Endodermal cell (in vitro differentiated cells): ENCODE measurements at places on chromosomes 6 and 20.
A peak's percentile ranks its signal among the peaks of the same experiment; 100 is the strongest.

GRCh38 chr6:13653296-13653695 is 38.2 kb downstream of the NOL7 start:
- H3K4me1 ChIP-seq: no peaks in the 10 kb centered on the region
- no peak overlapping the region for H3K27ac ChIP-seq
- DNase-seq: no peak
- H3K36me3 ChIP-seq: peaks cover 42% of the 10 kb centered on the region

DNA sequence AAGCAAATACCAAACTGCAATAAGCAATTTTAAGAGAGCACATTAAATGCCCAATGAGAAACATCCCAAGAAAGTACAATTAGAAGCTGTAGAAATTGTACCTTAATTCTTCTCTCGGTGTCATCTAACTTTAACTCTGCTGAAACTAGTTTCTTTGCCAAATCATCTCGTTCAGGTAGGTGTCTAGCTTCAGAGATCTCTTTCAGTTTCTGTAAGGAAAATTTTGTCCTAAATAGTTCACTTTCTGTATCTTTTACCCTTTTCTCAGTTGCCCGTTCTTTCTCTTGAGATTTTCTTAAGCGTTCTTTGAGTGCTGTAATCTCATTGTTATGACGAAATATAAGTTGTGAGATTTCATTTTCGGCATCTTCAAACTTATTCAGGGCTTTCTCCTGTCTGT is 24.1 kb downstream of the LCA5 start:
- no peak overlapping the region for H3K4me3 ChIP-seq
- DNase-seq: no peak
- H3K36me3 ChIP-seq: peaks cover 15% of the 10 kb centered on the region
- no peak overlapping the region for H3K27ac ChIP-seq
- H3K27me3 ChIP-seq: no peaks in the 10 kb centered on the region

- DNase-seq: no peak
- no peaks in the 10 kb centered on the region for H3K27me3 ChIP-seq
- H3K36me3 ChIP-seq: no peaks in the 10 kb centered on the region
- H3K4me3 ChIP-seq: no peak overlapping the region
Measured at GRCh38 chr6:127076466-127076865, 42.0 kb upstream of the RSPO3 start.

- no peaks in the 10 kb centered on the region for H3K4me1 ChIP-seq
- no peak overlapping the region for H3K27ac ChIP-seq
- H3K27me3 ChIP-seq: peaks cover 6% of the 10 kb centered on the region
Measured at GRCh38 chr6:71346334-71346694, 57.7 kb downstream of the OGFRL1 start.

GRCh38 chr6:137217801-137218472 is 1.2 kb downstream of the IFNGR1 start:
- no peaks in the 10 kb centered on the region for H3K27me3 ChIP-seq
- H3K27ac ChIP-seq: no peak overlapping the region
- peaks cover 10% of the 10 kb centered on the region for H3K36me3 ChIP-seq
- H3K4me1 ChIP-seq: no peaks in the 10 kb centered on the region
- H3K4me3 ChIP-seq: peak overlapping the region; percentile 98
- no peak for DNase-seq

DNA sequence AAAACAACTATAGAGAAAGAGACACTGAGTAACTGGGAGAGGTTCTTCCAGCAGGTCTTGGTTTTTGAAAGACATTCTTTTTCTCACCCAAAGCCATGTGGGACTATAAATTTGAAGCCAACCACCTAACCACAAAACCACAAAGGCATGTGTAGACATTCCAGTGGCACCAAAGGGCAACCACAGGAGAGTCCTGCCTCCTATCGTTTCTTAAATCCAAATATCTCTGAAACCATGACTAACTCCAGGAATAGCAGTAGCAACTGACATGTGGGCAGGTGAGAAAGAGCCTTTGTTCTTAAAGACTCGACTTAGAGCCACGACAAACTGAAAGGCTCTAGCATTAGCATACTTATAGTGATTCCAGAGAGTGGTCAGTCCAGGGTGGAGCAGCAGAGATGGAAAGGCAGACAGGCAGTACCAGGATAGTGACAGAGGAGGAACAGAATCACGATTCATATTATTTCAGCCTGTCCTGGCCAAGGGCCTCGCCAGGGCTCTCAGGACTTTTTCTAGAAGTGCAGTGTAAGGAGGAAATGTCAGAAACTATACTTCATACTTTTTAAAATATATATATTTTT is 9.4 kb upstream of the COL9A1 start:
- DNase-seq: no peak
- H3K4me3 ChIP-seq: no peak overlapping the region
- H3K27ac ChIP-seq: no peak overlapping the region
- peaks cover 3% of the 10 kb centered on the region for H3K4me1 ChIP-seq
- H3K27me3 ChIP-seq: no peaks in the 10 kb centered on the region

DNA sequence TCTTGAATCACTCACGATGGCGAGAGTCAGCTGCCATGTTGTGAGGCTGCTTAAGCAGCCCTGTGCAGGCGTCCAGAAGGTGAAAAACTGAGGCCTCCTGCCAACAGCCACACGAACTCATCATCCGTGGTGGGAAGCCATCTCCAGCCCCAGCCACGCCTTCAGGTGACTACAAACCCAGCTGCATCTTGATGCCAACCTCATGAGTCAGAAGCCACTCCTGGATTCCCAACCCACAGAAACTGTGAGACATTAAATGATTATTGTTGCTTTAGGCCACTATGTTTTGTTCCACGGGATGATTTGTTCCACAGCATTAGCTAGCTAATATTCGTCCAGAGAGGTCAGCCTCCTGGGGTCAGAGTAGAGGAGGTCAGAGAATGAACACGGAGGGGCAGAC is 80.5 kb downstream of the SNX5 start:
- no peak overlapping the region for H3K4me3 ChIP-seq
- no peak overlapping the region for H3K27ac ChIP-seq
- no peaks in the 10 kb centered on the region for H3K27me3 ChIP-seq
- DNase-seq: no peak
- H3K36me3 ChIP-seq: no peaks in the 10 kb centered on the region
- H3K4me1 ChIP-seq: no peaks in the 10 kb centered on the region

GRCh38 chr20:57918551-57918950 is 208.7 kb upstream of the PMEPA1 start:
- H3K27me3 ChIP-seq: no peaks in the 10 kb centered on the region
- DNase-seq: no peak
- H3K27ac ChIP-seq: no peak overlapping the region
- H3K4me1 ChIP-seq: no peaks in the 10 kb centered on the region
- no peaks in the 10 kb centered on the region for H3K36me3 ChIP-seq

GRCh38 chr6:124682751-124683150 is 279.5 kb upstream of the RNF217 start:
- no peak overlapping the region for H3K27ac ChIP-seq
- H3K27me3 ChIP-seq: no peaks in the 10 kb centered on the region
- H3K4me1 ChIP-seq: no peaks in the 10 kb centered on the region
- no peak overlapping the region for H3K4me3 ChIP-seq

DNA sequence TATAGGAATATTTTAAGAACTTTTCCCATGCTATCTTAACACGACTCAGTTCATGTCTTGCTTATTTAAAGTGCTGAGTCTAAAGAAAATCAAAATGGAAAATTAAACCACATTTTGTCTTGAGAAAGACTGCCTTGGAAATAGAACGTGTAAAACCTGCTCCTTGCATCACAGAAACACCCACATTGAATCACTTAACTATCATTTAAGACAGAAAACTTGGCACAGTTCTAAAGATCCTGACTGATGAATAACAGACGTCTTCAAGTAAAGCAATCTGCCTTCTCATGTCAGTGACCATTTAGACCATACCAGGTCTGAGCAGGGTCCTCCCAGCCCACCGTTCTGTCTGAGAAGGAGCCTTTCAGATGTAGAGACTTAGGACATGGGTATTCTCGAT is 7.4 kb downstream of the PERP start:
- no peak for DNase-seq
- H3K4me3 ChIP-seq: no peak overlapping the region
- peaks cover 74% of the 10 kb centered on the region for H3K36me3 ChIP-seq
- no peak overlapping the region for H3K27ac ChIP-seq
- no peaks in the 10 kb centered on the region for H3K27me3 ChIP-seq
- H3K4me1 ChIP-seq: no peaks in the 10 kb centered on the region

- H3K27me3 ChIP-seq: no peaks in the 10 kb centered on the region
- H3K27ac ChIP-seq: no peak overlapping the region
- no peak for DNase-seq
- H3K4me1 ChIP-seq: no peaks in the 10 kb centered on the region
Measured at GRCh38 chr20:53044296-53044695, 72.1 kb downstream of the TSHZ2 start.

DNA sequence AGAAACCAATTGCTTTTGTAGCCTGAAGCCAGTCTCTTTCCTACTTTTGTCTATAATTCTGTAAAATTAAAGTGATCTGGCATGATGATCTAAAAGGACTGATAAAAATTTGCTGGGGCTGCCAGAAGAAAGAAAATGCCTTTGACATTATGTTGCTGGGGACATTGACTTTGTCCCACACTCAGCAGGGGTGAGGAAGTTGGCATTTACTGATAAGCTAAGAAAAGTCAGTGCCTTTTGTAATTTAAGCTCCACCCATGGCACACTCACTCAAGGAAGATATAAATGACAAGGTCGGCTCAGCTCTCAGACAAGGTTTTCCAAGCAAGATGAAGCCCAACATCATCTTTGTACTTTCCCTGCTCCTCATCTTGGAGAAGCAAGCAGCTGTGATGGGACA is at the start of gene SEMG1:
Gene SEMG1 (plus strand): TSS at position 309 of the 400 bp plus-strand sequence. CDS start 21 bp downstream, at position 330.
- H3K4me3 ChIP-seq: no peak within 1 kb of the TSS
- no peaks in the 10 kb centered on the region for H3K27me3 ChIP-seq
- DNase-seq: no peak
- H3K36me3 ChIP-seq: no peaks in the 10 kb centered on the region
- peaks cover 2% of the 10 kb centered on the region for H3K4me1 ChIP-seq
- H3K27ac ChIP-seq: no peak within 1 kb of the TSS

DNA sequence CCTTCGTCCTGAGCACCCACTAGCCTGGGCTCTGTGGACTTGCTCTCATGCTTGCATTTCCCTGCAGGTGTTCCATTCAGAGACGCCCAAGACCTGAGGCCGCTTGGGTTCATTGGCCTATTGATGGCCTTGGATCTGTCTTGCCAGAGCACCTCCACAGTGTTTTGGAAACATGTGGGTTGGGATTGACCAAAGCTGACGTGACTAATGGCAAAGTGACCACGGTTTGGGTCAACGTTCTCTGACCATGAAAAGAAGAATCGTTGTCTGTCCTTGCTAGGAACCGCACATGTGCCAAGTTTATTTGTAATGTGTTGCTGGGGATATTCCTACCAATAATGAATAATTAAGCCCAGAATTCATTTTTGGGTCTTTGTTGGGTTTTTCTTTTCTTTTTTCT is 29.8 kb upstream of the BMP6 start:
- no peak overlapping the region for H3K4me3 ChIP-seq
- no peak overlapping the region for H3K27ac ChIP-seq
- H3K27me3 ChIP-seq: no peaks in the 10 kb centered on the region
- no peaks in the 10 kb centered on the region for H3K36me3 ChIP-seq

DNA sequence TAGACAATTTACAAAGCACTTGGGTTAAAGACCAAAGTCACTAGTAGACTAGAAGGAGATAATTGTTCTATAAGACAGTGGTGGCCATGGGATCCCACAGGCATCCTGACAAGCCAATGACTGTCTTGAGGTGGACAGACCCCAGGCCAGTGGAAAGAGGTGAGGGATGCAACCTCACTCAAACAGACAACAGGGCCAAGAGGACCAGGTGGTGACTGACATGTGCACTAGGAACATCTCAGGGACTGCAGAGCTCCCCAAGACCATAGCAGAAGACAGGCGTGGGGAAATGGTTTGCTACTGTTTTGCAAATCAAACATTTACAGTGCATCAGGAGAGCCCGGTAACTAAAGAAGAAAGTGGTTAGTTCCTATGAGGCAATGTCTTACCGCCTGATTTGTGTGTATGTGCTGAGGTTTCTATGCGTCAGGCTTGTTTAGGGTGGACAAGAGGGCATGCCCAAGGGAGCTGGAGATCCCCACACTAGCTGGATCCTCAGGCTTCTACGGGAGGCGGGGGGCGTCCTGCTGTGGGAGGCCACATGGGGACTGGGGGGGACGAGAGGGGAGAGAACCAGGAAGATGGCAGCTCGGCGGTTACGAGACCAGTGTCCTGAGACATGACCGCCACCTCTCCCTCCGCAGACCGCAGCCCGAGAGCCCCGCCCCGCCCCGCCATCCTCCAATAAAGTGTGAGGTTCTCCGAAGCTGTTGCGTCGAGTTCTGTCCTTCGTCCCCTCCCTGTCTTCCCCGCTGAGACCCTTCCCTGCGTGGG is 623 bp upstream of the MRPS26 start:
- peak overlapping the region; percentile 95 for H3K4me3 ChIP-seq
- DNase-seq: no peak
- H3K27me3 ChIP-seq: no peaks in the 10 kb centered on the region
- H3K4me1 ChIP-seq: peaks cover 3% of the 10 kb centered on the region
- H3K27ac ChIP-seq: no peak overlapping the region
- peaks cover 32% of the 10 kb centered on the region for H3K36me3 ChIP-seq

GRCh38 chr6:18118330-18118729 is 4.1 kb downstream of the NHLRC1 start:
- no peak overlapping the region for H3K27ac ChIP-seq
- no peaks in the 10 kb centered on the region for H3K36me3 ChIP-seq
- DNase-seq: no peak
- peaks cover 9% of the 10 kb centered on the region for H3K27me3 ChIP-seq
- no peak overlapping the region for H3K4me3 ChIP-seq

GRCh38 chr20:51326201-51326819 is 216.2 kb downstream of the NFATC2 start:
- no peaks in the 10 kb centered on the region for H3K36me3 ChIP-seq
- H3K4me1 ChIP-seq: no peaks in the 10 kb centered on the region
- H3K4me3 ChIP-seq: no peak overlapping the region
- peak; percentile 92 for DNase-seq

- no peaks in the 10 kb centered on the region for H3K36me3 ChIP-seq
- no peaks in the 10 kb centered on the region for H3K4me1 ChIP-seq
- H3K27me3 ChIP-seq: no peaks in the 10 kb centered on the region
- H3K4me3 ChIP-seq: no peak overlapping the region
- DNase-seq: no peak
Measured at GRCh38 chr6:11814819-11815218, 36.2 kb upstream of the ADTRP start.

DNA sequence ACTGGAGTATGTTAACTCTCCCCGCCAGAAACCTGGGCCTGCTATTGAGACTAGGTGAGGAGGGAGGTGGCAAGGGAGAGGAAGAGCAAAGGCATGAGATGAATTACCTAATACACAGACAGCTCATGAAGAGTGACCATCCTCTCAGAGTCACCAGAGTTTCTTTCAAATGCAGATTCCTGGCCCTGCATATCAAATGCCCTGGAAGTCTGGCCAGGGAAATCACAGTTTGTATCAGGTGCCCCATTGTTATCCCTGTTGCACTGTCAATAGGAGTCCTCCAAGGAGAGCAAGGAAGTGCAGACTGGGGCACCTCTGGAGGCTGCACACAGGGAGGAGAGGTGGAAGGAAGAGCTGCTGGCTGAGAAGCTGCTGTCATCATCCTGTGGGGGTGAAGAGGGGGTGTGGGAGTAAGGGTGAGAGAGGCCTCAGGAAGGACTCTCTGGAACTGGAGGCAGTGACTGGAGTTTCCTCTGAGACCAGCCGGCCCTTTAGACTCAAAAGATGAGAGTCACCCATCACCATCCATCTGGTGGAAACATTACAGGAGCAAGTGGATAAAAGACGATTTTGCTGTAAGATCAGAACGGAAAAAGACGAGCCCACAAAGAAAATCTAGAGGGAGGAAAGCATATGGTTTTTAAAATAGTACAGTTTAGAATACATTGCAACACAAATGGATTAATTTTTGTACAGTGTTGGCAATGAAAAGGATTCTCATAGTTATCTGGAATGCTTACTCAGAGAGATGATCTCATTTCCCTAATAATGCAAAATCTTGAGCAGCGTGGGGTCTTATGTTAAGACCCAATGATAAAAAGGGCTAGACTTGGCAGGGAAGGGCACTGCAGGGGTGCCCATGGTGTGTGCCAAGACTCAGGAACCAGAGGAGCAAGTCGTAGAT is 268.1 kb downstream of the UST start:
- no peak overlapping the region for H3K4me3 ChIP-seq
- H3K27ac ChIP-seq: no peak overlapping the region
- no peaks in the 10 kb centered on the region for H3K27me3 ChIP-seq
- no peaks in the 10 kb centered on the region for H3K36me3 ChIP-seq
